ENCODE measurements at places on chromosomes 7 and 10.

- DNase-seq, result no peak
Observed at GRCh38 chr10:100826983-100827818, 81.8 kb downstream of the PAX2 start.

- no peak for DNase-seq
Observed at GRCh38 chr7:137642031-137642430, 204.7 kb downstream of the DGKI start.

- DNase-seq, result no peak
Observed at GRCh38 chr10:123154711-123155505, 706 bp downstream of the BUB3 start.

DNA sequence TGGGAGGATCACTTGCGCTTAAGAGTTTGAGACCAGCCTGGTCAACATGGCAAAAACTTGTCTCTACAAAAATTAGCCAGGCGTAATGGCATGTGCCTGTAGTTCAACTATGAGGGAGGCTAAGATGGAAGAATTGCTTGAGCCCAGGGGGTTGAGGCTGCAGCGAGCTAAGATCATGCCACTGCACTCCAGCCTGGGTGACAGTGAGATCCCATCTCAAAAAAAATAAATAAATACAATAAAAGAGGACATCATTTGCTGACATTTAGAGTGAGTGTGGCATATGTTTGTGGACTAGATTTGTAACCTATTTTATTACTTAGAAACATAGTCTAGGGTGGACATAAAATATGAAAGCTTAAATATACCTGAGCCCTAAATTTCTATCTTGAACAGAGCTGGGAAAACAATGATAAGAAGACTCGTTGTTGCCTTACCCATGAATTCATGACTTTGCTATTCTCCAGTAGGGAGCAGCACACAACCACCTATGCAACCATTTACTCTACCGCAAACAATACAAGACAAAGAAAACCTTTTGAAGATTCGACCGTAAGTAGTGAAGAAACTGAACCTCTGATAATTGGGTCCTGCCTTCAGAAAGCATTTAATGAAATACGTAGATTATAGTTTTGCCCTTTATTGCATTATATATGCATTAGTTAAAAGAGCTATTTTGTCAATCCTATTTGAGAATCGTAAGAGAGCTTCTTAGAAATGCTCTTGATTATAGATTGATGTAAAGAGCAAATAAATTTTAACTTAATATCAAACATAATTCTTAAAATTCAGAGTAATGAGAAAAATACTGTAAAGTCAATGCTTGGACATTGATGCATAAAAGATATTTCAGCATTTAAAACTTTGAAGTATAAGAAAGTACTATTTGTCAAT, 83.5 kb downstream of the GNAT3 start:
- no peak for DNase-seq

GRCh38 chr7:32447218-32447617, 43.0 kb downstream of the LSM5 start:
- no peak for DNase-seq

GRCh38 chr10:111429288-111430028, 352.6 kb downstream of the ADRA2A start:
- DNase-seq, result no peak

- DNase-seq, result no peak
Observed at GRCh38 chr7:135392701-135393100, 117.2 kb downstream of the CNOT4 start.

GRCh38 chr10:53619671-53620070, 847.1 kb upstream of the MBL2 start:
- no peak for DNase-seq

DNA sequence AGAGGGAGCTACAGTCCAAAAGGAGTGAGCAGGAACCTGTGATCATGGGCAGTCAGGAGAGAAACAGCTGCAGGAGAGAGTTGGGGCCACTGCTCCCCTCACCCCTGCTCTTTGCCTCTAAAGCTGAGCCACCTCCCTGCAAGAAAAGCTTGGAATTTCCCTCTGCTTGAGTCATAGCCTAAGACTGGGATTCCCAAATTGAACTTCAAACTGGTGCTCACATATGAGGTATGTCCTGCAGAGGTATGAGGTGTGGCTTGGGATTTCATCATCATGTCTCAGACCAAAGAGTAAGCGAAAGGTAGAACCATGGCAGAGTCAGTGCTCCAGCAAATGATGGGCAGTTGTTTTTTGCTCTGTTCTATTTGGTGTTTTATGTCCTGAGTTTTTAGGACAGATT, 237.1 kb upstream of the NRP1 start:
- no peak for DNase-seq

GRCh38 chr7:77786018-77786417, 12.2 kb downstream of the TMEM60 start:
- DNase-seq, result no peak

- no peak for DNase-seq
Observed at GRCh38 chr7:151348970-151349369, 7.4 kb downstream of the NUB1 start.

GRCh38 chr7:47394216-47394615, 187.7 kb downstream of the TNS3 start:
- DNase-seq, result no peak

DNA sequence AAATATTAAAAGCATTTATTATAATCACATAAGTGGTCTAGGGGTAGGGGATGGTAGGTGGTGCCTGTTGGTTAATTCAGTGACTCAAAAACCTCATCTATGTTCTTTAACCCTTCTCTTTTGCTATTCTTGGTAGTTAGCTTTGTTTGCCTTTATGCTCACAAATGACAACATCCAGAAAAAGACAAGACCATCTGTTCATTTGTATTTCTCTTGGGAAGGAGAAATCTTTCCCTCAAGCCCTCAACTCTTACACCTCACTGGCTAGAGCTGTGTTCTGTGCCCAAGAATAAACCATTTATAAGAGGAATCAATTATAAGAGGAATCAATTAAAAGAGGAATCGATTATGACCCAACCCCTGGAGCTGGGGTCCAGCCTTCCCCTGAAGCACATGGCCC, 10.8 kb upstream of the IFRD1 start:
- DNase-seq, result no peak

GRCh38 chr10:6135039-6135438, 46.2 kb downstream of the RBM17 start:
- DNase-seq, result no peak

All from naive thymus-derived CD8-positive, alpha-beta T cell (primary cell).